Frontal cortex (tissue), 4 donors: ENCODE measurements at places on chromosomes 11 and 22. TPM values are rescaled to one million over a fixed set of nuclear protein-coding genes. Genes with fewer than 3 reads are reported as not detected.

DNA sequence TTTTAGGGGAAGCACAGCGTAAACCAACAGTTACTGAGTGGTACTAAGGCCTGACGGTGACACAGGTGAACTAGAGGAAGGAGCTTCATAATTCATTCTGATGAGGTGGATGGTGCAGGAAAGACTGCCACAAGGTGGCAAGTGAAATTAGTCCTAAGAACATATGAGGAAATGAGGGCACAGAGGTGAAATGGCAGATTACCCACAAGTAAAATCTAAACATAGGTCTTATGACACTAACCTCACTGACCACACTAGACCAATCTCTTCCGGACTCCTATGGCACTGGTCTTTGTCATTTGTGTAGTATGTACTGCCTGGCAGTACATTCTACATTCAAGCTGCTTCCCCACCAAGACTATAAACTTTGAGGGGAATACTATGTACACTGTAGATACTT lies 20.2 kb downstream of the GAB2 start:
- no peak for DNase-seq

DNA sequence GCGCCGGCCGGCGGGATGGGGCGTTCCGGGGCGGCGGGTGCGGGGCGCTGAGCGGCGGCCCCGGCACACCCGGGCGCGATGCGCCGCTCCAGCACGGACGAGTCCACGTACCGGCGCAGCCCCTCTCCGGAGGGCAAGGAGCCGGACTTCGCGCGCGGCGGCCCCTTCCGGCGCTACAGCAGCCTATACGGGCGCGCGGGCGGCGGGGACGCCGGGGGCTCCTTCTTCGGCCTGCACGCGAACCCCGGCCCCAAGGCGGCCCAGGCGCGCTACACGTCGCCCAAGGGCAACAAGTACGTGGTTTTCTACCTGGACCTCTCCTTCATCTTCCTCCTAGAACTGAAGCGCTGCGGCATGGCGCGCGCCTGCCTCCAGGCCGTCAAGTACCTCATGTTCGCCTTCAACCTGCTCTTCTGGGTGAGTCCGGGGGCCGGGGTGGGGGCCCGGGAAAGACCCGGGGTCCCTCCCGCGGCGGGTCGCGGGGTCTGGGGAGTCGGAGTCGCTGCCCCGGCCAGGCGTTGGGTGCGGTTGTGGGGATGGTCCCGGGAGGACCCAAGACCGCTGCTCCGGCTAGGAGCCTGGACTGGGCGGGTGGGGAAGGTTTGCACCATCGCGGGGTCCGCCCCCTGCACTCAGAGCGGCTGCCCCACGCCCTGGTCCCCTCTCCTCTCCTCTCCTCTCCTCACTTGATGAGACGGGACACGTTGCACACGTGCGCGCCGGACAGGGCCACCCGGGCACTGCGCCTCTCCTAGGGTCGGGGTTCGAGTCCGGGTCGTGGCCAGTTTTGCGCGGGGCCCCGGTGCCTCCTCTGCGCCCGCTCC lies 7.5 kb downstream of the TSPAN4 start:
- no peak for DNase-seq

- no peak for DNase-seq
Observed at GRCh38 chr11:130181295-130182272, 22.0 kb downstream of the ST14 start.

Gene RNF169
- total RNA-seq: 29.8 TPM

GRCh38 chr11:122032317-122032716 lies 83.7 kb downstream of the BLID start:
- no peak for DNase-seq

GRCh38 chr11:67345920-67346819 lies 7.2 kb downstream of the POLD4 start:
- DNase-seq: no peak
